ENCODE measurements at places on chromosomes 3 and 15.

DNA sequence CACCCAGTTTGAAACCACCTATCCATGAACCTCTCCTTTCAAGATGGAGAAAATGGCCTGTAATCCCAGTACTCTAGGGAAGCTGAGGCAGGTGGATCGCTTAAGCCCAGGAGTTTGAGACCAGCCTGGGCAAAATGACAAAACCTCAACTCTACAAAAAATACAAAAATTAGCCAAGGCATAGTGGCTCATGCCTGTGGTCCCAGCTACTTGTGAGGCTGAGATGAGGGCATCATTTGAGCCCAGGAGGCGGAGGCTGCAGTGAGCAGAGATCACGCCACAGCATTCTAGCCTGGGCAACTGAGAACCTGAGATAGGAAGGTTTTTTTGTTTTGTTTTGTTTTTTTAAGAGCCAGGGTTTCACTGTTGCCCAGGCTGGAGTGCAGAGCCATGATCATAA, 5.4 kb downstream of the TKT start:
- no peak for DNase-seq

GRCh38 chr15:72182244-72182643, 15.3 kb downstream of the GRAMD2A start:
- no peak for DNase-seq

DNA sequence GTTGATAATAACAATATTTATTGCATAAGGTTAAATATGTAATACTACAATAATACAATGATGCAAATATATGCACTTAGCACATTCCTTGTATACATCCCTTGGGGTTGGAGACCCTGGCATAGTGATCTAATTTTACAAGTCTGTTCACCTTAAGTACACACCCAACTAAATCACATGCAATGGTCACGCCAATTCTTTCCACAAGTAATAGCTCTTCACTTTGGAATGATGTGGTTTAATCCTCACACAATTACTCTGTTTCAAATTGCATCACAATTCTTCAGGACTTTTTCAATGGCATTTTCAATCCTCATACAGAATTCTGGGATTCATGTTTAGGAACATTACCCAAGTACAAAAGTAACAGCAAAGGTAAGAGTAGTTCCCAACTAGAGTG, 27.3 kb upstream of the SPRED1 start:
- DNase-seq, result no peak

- DNase-seq, result no peak
These were observed 46.0 kb upstream of the MYRIP start for GRCh38 chr3:39763390-39763789.

GRCh38 chr15:62887113-62887570, 155.4 kb upstream of the TPM1 start:
- no peak for DNase-seq

- peak; percentile 52 for DNase-seq
These were observed 21.8 kb upstream of the CLDN16 start for GRCh38 chr3:190366133-190366532.

DNA sequence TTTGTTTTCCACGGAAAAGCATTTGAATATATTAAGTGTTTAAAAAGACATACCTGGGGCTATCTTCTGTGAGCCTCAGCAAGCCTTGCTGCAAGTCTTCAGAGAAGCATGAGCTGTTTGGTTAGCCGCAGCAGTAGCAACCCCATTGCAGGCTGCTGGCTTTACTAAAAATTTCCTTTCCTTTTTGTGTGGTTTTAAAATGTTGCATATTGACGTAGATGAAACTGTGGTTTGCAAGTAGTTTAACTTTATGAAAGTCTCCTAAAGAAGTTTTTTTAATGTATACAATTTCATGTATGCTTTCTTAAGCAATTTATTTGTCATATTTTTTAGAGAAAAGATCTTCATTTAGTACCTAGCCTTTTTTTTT, at the start of gene GPR171:
Gene GPR171, minus strand, starts transcription at position 166 of the 370 bp plus-strand sequence. CDS start 3,830 bp downstream, outside the sequence.
- no peak for DNase-seq

DNA sequence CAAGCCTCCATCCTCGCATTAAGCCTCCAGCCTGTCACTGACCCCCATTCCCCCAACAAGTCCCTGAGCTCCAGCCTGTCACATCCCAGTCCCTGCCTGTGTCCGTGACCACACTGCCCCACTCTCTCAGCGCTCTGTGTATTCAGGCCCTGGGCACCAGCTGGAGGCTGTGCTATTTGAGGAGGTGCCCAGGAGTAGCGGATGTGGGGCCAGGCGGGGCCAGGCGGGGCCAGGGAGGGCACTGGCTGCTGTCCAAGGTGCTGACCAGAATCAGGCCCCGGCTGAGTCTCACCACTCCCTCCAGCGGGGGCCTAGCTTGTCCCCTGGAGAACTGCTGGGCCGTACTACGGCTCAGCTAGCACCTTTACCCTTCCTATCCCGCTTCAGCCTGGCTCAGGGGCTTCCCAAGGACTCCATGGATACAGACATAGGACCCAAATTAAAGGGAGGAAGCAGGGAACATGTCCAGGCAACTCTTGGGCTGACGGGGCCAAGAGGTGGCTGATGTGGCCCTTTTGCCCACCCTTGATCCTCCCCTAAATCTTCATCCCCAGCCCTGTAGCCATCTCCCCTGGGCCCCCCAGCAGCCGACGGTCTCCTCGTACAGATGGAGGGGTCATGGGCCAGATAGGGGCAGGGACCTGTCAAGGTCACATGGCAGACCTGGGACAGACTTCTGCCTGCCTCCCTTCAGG, 1.1 kb downstream of the HHATL start:
- peak; percentile 26 for DNase-seq

GRCh38 chr3:166296179-166296783, 459.1 kb upstream of the BCHE start:
- no peak for DNase-seq

DNA sequence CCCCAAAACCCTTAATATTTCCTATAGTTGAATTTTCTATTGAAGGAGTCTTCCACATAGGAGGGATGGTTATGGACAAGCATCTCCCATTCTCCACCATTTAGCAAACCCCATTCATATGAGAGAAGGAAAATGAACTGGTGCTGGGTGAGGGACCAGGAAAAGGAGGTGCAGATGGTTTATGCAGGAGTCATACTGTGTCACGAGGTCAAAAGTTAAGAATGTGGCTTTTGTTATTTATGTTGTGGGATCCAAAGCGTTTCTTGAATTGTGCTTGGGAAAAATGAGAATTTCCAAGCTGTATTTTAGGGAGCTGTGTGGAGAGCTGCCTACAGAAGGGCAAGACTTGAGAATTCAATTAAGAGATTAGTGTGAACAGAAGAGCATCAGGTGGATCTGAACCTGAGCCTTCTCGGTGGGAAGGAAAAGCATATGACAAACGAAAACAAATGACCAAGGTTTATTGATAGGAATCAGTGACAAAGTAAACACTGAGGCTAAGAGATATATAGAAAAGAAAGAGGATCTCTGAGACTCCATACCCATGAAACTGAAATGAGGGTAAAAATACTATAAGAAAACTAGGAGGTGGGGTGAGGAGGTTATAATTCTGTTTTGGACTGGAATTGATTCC, 473.3 kb upstream of the NR2F2 start:
- DNase-seq, result peak; percentile 52

GRCh38 chr3:138854204-138854603, 19.5 kb upstream of the PIK3CB start:
- DNase-seq, result no peak

- no peak for DNase-seq
These were observed 83.9 kb upstream of the STT3B start for GRCh38 chr3:31448882-31449243.

DNA sequence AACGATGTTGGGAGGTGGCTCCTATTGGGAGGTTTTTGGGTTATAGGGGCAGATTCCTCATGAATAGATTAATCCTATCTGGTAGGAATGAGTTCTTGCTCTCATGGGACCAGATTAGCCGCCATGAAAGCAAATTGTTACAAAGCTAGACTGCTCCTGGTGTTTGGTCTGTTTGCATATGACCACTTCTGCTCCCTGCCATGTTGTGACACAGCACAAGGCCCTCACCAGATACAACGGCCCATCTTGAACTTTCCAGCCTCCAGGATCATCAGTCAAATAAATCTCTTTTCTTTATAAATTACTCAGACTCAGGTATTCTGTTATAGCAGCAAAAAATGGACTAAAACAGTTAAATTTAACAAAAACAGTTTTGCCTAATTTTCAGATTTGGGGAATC, 34.4 kb downstream of the TRIM42 start:
- DNase-seq, result no peak

- no peak for DNase-seq
These were observed 3.2 kb upstream of the RORA start for GRCh38 chr15:61232266-61232665.

GRCh38 chr3:13294442-13295351, 125.4 kb downstream of the NUP210 start:
- no peak for DNase-seq

Data from fibroblast of pulmonary artery (primary cell).